ENCODE measurements at places on chromosomes 3 and 15.

DNA sequence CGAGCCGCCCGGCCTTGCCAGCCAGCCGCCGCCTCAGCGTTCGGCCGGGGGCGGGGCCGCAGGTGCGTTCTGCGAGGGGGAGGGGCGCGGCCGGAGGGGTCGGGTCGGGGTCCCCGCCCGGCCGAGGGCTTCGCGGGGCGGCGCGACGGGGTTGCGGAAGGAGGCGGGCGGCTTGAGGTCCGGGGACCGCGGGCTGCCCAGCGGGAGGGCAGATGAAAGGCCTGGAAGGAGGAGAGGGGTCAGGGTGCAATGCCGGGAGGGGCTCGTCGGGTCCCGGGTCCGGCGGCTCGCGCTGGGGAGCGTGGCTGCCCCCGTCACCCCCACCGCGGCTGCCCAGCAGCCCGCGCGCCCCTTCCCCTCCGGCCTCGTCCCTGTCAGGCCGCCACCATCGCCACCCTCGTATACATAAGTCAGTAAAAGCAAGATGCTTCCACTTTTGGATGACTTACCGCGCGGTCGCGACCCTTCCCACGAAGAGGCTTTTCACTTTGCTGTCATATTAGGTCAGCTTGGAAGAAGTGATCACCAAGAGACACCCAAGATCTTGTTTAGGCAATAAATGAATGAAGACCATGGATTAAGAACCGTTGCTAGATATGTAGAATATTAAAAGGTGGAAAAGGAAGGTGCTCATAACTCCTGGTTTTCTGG, 620 bp upstream of the ANP32A start:
- no peak for DNase-seq

GRCh38 chr3:43641306-43642114, 19.7 kb upstream of the ANO10 start:
- DNase-seq = no peak

DNA sequence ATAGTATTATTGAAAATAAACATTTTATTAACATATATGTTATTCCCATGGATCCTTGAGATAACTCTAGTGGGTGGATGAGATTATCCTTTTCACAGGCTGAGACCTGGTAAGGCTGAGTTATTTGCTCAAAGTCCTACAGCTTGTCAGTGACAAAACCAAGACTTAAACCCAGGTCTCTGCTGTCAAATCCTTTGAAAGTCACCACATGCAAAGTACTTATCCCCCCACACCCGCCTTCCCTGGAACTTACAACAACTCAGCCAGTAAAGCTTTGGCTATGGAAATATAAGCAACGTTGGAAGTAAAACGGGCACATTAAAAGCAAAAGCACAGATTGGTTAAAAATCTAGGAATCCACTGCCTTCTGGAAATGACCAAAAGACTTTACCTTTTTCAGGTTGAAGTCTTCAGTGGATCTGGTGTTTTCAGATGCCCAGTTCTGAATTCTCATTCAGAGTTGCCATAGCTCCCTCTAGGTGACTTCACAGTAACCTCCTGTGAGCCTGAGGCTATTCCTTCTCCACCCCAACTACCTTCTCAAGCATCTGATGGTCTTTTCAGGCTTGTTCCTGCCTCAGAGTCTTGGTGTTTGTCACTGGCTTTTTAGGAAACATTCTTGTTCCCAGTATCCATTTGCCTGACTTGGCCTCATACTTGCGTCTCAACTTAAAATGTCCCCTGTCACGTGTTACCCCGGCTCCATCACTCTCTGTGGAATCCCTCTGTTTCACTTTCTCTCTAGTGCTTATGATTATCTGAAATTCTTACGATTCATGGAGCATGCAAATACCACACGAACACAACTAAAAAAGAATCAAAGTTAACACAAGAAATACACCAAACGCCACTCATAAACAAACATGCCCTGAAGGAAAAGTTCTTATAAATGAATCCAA, 131.2 kb downstream of the MAGI1 start:
- DNase-seq = no peak

DNA sequence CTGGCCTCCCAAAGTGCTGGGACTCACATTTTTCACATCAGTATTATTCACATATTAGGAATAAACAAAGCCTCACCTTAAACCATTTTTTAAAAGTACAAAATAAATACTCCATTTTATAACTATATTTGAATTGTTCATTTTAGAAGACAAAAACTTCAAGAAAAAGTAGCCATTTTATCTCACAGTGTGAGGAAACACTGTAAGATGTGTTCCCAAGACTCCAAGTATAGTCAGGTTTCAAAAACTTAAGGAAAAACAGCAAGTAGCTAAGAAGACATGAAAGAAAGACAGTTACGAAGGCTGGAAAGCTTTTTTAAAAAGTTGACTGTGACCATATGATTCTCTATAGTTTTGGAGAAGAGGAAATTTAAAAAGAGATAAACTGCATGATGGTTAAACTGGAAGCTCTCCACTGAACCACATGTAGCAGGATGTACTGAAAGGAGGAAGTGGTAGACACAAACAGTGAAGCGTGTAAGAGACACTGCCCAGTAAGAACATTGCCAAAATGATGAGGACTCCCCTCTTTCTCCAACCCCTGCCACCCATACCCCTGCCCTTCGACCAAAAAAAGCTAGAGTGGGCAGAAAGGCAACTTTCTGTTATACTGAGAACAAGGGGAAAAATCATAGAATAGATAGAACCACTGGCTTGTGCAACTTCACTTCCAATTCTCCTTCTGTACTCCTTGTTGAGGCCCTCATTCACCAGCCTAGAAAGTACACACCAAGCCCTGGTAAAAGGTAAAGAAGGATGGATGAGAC, 6.2 kb upstream of the TMF1 start:
- no peak for DNase-seq

DNA sequence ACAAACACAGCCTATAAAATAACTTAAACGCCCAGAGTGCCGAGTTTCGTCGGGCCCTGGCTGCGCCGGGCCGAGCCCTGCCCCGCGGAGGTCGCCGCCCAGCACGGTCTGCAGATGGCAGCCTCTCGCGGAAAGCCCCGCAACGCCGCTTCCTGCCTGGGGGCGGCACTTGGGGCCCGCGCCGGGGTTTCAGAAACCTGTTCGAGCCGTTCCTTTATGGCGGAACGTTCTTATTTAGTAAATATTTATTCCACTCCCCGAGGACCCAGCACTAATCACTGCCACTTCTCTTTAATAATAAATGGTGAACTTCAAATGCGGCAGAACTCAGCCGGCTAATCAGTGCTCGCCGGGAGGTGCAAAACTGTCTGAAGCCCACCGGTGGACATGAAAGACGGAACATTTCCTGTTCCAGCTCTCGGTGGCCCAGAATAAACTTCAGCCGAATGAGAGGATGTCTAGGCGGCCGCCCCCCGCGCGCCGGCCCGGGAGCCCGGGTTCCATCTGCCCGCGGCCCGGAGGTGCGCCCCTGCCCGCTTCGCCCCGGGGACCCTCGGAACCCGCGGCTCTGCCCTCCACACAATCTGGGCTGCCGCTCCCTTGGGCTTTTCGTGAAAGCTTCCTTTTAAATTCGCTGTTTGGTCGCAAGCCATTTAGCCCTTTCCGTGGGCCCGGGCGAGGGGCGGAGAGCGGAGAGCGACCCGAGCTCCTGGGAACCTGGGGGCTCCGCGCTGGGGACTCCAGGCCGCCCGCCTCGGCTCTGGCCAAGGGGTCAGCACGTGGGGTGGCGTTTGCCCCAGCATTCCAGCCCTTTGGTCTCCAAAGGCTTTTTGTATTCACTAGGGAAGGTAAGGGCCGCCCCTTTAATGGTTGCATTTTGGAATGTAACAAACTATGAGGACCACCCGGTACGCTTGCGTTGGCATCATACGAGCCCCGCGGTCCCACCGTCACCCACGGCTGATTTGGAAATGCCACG, 110.8 kb upstream of the ATP11B start:
- DNase-seq = no peak

GRCh38 chr3:29775340-29775739, 494.5 kb downstream of the RBMS3 start:
- no peak for DNase-seq

DNA sequence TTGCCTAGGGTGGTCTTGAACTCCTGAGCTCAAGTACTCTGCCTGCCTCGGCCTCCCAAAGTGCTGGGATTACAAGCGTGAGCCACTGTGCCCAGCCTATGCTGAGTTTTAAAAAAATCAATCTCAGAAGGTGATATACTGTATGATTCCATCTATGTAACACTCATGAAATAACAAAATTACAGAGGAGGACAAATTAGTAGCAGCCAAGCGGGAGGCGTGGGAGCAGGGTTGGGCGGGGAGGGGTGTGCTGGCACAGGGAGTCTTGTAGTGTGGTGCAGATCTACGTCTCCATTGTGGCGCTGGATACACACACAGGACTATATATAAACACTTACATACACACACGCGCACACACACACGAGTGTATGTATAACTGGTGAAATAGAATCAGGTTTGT, 80.6 kb upstream of the LINGO1 start:
- no peak for DNase-seq

- DNase-seq = no peak
Observed at GRCh38 chr3:124777762-124778470, 47.7 kb downstream of the UMPS start.

DNA sequence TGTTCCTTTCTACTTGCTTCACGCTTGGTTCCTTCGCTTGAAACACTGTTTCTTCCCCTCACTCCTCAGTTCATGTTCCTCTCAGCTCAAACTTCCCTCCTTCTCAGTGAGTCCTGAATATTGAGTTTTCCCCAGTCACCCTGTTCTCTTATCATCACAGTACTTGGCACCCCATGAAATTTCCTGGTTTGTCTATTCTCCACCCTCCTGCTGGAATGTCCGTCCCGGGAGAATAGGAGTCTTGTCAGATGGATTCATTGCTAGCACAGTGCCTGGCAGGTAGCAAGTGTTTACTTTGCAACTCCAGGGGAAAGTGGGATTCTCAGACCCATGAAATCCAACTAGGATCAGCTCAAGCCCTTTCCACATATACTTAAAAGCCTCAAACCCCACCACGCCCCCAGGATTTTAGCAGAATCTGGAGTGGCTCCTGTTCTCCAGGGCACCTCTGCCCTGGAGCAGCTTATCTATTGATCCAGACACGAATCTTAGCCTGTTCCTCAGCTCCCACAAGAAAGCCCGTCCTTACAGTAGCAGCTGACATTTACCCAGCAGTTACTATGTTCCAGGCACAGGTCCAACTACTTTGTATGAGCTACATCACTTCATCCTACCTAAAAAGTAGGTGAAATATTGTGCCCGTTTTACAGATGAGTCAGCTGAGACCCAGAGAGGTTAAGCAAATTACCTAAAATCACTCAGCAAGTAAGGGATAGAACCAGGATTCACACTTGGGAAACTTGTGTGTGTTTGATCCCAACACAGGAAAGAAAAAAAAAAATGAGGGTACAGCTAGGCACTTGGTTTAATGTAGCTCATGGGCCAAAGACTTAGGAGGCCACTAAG, 36.8 kb upstream of the MAP3K13 start:
- DNase-seq = no peak

DNA sequence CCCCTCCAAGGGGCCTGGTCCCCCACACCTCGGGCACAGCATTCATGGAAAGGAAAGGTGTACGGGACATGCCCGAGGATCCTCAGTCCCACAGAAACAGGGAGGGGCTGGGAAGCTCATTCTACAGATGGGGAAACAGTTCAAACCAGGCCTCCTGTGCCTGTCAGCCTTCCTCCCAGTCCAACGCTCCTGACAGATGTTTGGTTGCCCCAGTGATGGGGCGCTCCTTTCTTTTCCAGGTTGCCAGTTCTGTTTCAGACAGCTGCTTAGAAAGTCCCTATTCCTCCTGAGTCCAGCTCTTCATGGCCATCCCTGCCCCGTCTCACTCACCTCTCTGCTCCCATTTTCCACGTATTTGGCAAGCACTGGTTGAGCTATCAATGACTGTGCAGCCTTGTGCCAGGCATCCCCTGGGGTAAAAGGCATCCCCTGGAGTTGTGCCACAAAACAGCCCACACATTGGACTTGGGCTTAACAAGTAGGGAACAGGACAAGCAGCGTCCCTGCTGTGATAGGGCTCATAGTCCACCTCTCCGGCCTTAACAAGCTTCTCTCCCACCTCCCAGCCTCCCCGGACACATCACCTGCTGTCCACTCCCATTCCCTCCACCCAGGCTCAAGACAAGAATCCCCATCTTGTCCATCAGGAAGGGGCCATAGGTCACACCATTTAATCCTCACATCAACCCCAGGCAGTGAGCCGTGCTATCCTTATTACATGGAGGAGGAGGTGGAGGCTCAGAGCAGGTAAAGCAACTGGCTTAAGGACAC, 6.6 kb downstream of the OXTR start:
- DNase-seq = no peak

DNA sequence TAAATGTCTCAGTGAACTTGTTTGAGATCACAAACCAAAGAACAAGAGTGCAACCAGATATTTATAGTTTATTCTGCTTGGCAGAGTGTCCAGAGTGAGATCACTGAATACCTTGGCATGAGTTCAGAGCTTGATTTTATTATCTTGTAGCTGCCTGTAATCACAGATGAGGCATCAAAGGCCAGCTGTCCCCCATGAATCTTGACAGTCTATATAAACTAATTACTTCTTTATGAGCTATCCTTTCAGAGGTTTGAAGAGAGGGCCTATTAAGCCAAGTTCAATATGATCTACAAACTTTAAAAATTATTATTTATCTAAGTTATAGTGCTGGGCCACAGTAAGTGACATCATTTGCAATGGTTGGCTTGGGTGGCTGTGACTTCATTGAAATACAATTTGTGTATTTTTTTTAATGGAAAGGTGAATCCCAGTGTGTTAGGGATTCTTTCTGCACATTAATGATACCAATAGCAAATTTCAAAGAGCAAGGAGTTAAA, 251.5 kb downstream of the CLSTN2 start:
- peak; percentile 49 for DNase-seq

DNA sequence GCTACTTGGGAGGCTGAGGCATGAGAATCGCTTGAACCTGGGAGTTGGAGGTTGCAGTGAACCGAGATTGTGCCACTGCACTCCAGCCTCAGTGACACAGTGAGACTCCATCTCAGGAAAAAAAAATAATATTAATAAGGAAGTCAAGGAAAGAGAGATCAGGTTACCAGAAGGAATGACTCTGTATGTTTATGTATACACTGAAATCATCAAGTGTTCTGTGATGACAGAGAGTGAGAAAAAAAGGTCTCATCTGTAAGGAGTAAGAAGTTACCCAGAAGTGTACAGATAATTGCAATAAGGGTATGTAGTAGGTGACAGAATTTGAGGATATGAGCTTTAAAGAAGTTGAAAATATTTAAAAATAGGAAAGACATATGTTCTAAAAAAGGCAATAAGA, 4.3 kb upstream of the CCDC50 start:
- no peak for DNase-seq

DNA sequence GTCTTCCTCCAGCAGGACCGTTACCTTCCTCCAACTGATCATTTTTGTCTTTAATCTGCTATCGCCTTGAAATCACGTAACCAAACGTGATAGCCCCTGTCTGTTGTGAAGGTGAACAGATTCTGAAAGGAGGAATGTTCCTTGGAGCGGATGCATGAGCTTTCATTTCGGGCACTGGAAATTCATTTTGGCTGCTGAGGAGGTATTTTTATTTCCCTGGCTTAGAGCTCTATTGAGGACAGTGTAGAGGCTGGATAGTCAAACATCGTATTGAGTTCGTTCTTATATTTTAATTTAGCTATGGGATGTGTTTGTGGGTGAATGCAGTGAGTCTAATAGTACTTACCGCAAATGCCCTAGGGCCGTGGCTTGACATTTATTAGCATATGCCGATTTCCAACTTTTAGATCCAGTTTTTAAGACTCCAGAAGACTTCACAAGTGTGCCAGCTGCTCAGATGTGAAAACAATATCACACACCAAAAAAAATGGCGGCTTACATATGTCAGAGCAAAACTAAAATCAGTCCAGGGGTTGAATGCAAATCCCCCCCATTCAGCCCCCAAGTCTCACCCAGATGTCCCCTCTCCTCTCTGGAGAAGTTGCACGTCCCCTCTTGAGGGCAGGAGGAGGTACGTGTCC, 22.1 kb downstream of the CPN2 start:
- DNase-seq = no peak
